NCI-H510A (cell line): ENCODE measurements at places on chromosomes 2 and 18.
A peak's percentile ranks its signal among the peaks of the same experiment; 100 is the strongest.

DNA sequence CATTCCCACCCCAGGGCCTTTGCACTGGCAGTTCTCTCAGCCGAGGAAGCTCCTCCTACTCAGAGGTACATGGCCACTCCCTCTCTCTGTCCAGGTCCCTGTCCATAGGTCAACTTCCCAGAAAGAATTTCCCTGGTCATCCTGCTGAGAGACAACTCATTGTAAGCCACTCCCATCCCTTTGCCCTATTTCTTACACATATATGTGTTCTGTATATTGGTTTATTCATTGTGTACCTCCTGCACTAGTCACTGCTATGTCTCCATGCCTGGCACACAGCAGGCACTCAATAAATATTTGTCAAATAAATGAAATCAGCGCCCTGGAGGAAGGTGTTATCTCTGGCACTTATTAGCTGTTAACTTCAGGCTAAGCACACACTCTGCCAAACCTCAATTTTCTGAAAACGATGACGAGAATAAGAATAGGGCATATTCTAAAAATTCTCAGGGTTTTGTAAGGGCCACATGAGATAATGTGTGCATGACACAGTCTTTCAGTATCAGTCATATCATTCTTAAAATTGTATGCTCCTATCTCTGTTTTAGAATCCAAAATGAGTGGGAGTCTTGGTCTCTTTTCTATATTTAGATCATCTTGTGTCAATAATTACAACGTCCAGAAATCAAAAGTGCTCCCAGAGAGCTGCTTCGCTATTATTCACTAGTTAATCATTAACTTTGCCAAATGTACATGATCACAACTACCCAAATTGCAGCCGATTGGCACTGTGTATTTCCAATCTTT is 198.0 kb downstream of the ALK start:
- no peak for DNase-seq

GRCh38 chr2:198188982-198189381 is 384.6 kb downstream of the PLCL1 start:
- no peak for DNase-seq

GRCh38 chr18:24669015-24669414 is 208.6 kb downstream of the HRH4 start:
- DNase-seq, result no peak

DNA sequence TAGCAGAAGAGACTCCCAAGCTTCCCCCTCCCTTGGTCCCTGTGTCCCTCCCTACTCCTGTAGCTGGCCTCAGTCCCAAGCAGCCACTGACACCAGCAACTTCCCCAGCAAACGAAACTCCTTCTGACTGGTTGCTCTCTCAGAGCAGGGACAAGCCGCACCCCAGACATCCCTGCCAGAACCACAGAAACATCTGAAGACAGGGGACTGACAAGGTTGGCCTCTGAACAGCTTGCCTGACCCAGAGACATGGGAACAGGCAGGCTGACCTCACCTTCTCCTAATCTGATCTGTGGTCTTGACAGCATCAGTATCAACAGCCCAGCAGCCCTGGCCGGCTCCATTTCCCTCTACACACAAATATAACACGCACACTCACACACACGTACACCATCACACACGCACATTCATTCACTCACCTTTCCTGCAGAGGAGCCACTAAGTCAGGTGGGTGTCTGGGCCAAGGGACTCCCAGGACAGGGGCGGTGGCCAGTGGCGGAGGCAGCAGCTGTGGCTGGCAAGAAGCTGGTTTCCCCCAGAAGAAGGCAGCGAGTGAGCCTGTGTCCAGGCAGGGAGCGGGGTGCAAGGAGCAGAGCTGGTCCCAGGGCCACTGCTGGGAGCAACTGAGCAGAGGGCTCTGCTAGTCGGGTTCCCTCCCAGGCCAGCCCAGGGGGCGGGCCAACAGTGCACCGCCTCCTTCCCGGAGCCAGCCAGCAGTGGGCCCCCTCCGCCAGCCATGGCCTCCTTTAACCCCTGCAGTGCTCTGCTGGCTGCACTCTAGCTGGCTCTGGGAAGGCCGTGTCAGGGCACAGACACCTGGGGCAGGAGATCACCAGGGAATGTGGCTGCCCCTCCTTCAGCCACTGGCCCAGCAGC is 59.1 kb downstream of the TNS1 start:
- DNase-seq, result peak; percentile 89

DNA sequence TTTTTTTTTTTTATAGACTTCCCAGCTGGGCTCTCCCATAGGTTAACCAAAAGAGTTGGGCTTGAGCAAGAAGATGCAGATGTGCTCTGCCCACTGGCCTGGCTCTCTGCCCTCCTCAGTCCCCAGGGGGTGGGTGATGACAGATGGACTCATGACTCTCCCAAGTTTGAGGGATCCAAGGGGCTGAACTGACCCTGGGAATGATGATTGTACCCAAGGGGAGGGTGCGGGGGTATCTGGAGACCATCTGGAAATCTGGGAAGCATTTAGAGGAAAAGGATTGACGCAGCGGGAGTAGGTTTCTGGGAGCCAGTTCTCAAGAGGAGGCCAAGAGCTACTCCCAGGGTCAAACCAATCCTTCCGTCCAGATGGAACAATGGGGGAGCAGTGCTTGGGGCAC is 330.8 kb downstream of the CYP26B1 start:
- DNase-seq, result no peak

- no peak for DNase-seq
These were observed 160.4 kb downstream of the SRBD1 start for GRCh38 chr2:45450634-45451033.

GRCh38 chr2:229752970-229753729 is 38.8 kb upstream of the DNER start:
- DNase-seq, result no peak

- no peak for DNase-seq
These were observed 16.2 kb downstream of the CEP68 start for GRCh38 chr2:65072181-65072970.

GRCh38 chr2:236967499-236967783 is 118.2 kb upstream of the COPS8 start:
- no peak for DNase-seq

GRCh38 chr2:176817061-176817565 is 395.5 kb upstream of the HNRNPA3 start:
- DNase-seq, result no peak

DNA sequence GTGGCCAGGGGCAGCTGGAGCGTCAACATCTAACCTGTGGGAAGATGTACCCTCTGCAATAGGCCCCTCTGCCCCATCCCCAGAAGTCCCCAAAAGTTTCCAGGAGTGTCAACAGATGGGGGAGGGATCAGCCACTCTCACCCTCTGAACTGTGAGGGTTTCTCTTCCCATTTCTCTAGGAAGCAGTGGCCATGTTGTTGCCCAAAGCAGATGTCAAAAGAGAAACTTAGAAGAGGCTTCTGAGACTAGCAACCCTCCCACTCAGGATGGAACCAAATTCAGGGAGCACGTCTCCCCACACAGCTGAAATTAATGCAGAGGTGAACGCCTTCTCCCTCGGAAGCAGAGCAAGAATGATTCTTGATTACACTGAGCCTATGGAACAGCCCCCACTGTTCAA is 70.3 kb downstream of the ARL4C start:
- no peak for DNase-seq

GRCh38 chr18:3840766-3841165 is 390.8 kb downstream of the TGIF1 start:
- DNase-seq, result no peak
